ENCODE measurements at places on chromosomes 1 and 21.

GRCh38 chr1:110990541-110990940 lies 26.8 kb upstream of the LRIF1 start:
- no peak for DNase-seq

GRCh38 chr1:224623310-224623714 lies 7.2 kb downstream of the CNIH3 start:
- no peak for DNase-seq

DNA sequence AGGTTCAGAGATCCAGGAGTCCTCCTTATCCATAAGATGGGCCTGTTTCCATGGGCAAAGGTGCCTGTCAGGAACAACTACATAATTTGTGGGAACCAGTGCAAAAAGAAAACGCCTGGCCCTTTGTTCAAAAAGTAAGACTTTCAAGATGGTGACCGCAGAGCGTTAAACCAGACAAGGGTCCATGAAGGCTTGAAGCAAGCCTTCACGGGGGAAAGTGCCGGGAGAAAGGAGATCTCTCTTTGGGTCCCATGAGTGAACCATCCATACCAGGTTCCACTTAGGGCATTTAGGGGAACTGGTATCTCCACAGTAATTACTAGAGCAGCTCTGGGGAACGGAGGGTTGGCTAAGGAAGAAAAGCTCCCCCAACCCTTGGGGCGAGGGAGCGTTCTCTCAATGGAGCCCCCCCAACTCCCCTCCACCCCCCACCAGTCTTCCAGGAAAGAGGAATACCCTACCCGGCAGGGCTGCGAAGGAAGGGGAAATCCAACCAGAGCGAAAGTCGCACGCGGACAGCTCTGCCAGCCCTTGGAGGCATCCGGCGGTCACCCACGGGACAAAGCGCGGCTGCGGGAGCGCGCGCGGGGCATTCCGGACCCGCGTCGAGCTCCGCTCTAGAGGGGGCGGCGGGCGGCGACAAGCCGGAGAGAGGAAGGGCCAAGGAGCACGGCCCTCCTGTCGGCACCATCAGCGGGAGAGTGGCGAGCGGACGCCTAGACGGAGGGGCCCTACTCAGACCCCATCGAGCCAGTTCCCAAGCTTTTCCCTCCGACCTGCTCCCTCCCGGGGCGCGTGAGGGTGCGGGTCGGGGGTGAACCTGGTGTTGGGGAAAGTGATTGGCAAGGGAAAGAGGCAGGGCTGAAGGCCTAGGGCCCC lies 687 bp upstream of the RASSF5 start:
- no peak for DNase-seq

DNA sequence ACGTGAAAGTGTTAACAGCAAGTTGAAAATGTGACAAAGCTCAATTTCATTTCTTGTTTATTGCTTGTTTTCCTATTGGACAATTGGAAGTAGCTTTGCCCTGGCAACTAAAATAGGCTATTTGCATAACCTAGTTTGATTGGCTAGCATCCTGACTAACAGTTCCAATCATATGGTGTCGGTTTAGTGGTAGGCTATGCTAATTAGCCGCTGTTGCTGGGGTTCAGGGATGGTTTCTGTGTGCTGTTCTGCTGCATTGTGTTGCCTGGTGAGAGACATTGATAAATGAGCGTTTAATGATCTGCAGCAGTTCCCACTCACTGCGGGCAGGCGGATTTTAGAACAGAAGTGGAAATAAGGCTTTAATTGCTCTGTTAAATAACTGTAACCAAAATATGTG lies 68.5 kb downstream of the DYRK1A start:
- DNase-seq, result no peak

GRCh38 chr1:169521226-169521625 lies 35.5 kb upstream of the SLC19A2 start:
- DNase-seq, result no peak
